Foreskin keratinocyte (primary cell): ENCODE measurements at places on chromosomes 4 and X. TPM values are rescaled to one million over a fixed set of nuclear protein-coding genes. Genes with fewer than 3 reads are reported as not detected.

CFAP99 gene
- not detected in 2 replicates for polyA plus RNA-seq

SGMS2 gene
- polyA plus RNA-seq, result 4.1 and 4.5 TPM in 2 replicates

LEF1 gene
- polyA plus RNA-seq, result 5.7 and 8.2 TPM in 2 replicates

GSX2 gene
- not detected in 2 replicates for polyA plus RNA-seq

POU3F4 gene
- not detected in 2 replicates for polyA plus RNA-seq

SPP1 gene
- polyA plus RNA-seq, result 0.21 and 0.24 TPM in 2 replicates

DKK2 gene
- 0.12 and 0.13 TPM in 2 replicates for polyA plus RNA-seq
